ENCODE measurements at places on chromosomes 7 and 10.

- DNase-seq, result no peak
Observed at GRCh38 chr7:33712020-33712414, 193.3 kb upstream of the BMPER start.

DNA sequence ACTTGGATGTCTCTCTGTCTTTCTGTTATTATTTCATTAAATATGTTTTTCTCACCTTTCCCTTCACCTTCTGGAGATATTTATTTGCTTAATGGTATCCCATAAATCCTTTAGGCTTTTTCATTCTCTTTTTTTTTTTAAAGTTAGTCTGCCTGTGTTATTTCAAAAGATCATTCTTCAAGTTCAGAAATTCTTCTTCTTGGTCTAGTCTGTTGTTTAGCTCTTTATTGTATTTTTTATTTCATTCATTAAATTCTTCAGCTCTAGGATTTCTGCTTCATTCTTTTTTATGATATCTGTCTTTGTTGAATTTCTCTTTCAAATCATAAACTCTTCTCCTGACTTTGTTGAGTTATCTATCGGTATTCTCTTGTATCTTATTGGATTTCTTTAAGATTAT is 312.1 kb upstream of the KAT6B start:
- no peak for DNase-seq

DNA sequence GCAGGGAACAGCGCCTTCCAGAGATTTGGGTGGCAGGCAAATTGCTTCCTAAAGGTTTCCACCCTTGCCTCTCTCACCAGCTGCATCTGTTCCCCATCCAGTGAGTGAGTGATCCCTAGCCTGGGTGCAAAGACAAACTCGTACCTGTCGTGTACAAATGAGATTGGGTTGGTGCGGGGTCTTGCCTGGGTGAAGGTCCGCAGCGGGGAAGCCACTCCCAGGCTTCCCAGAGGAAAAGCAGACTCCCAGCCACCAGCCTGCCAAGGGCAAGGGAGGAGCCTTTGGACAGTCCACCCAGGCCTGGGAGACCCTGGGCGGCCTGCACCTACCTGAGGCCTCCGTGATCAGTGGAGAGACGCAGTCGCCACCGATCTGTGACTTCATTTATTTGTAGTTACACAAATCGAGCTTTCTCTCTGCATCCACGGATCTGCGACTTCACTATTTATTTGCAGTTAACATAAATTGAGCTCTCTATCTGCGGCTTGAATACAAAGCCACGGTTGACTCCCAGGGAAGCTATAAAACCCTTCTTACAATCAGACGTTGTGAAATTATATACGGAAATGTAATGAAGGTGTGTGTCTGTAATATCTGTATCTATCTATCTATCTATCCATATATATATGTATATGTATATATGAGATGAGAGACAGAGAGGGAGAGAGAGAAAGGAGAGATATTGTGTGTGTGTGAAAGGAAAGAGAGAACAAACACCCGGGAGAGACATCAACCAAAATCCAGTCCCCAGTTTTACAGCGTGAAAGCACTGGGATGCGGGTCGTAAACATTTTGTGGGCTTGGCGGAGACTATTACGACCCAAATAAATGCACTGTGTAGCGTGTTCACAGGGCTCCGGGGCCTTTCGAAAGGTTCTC is 3.0 kb upstream of the HOXA7 start:
- no peak for DNase-seq

DNA sequence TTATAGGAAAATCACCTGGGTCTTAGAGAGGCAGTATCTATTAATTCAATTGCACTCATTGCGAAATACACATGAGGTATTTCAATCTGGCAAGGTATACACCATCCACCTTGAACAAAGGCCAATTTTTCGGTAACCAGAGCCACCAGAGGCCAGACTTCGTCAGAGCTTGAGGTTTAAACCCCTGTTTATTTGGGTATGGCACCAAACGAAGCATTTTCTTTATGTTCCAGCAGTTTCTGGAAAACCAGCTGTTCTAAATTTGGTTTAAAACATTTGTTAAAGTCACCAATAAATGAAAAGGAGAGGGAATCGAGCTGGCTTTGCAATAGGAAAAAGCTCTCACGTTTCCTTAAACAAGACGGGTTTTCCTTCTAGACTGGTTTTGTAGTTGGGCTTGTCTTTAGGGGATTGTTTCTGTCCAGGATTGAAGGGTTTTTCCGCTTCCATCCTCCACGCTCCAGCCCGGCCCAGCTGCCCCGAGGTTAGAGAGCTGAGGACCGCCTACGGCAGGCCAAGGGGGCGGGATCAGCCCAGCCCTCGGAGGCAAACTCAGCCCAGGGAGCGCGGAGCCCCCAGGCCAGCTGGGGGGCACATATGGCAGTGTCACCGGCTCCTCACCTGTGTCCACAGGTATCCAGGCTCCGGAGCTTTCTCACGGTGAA is 539.4 kb upstream of the MGMT start:
- no peak for DNase-seq

- DNase-seq, result no peak
Observed at GRCh38 chr10:60310740-60311139, 78.9 kb downstream of the ANK3 start.

- DNase-seq, result peak; percentile 29
Observed at GRCh38 chr7:106126170-106126938, 14.2 kb upstream of the SYPL1 start.

GRCh38 chr10:104234934-104235333 is 2.8 kb upstream of the CFAP43 start:
- DNase-seq, result no peak

- no peak for DNase-seq
Observed at GRCh38 chr7:116259871-116260440, 49.6 kb downstream of the TES start.

DNA sequence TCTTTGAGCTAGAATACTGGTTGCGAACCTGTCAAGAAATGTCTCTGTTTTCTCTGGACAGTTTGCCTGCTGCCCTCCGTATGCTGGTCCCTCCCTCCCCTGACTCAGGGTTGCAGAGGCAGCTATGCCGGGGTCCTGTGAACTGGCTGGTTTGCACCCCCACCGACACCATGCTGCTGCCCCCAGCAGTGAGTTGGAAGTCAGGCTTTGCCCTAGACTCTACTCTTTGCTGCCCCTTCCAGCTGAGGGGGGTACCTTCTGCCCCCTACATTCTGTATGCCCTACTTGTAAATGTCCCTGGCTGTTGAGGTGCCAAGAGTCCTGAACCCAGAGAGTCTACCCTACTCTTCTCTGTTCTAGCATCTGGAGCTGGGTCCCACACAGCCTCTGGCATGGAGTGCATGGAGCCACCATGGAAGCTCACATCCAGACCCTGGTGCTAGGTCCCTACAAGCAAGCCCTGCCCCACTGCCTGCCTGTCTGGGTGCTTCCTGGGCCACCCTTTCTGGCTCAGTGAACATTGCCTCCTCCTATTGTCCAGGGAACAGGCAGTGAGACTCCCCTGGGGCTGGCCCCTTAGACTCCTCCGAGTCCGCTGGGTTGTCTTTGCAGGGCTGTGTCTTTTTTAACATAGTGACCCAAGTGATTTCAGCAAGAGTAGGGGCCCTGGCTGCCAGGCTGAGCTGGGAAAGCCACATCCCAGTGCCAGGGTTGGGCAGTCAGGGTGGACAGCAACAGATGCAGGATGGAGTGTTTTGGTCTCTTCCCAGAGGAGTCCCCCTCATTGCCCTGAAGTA is 138.9 kb downstream of the ADCY1 start:
- no peak for DNase-seq

GRCh38 chr10:62614389-62615157 is 189.9 kb upstream of the ADO start:
- no peak for DNase-seq

DNA sequence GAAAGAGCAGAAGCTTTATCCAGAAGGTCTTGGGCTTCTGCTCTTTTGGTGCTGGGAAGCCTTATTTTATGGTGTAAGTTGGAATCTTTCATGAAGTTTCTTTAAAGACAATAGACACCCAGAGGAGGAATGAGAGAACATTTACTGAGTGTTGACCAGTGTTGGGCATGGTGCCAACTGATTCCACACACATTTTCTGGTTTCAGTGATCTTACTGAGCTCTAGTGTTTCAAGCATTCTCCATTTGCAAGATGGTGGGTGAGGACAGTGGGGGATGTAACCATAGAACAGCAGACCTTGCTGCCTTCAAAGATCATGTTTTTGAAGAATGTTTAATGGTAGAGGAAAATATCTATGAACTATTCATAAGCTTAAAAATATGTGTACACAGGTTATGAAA is 114.6 kb downstream of the LRMDA start:
- DNase-seq, result no peak

DNA sequence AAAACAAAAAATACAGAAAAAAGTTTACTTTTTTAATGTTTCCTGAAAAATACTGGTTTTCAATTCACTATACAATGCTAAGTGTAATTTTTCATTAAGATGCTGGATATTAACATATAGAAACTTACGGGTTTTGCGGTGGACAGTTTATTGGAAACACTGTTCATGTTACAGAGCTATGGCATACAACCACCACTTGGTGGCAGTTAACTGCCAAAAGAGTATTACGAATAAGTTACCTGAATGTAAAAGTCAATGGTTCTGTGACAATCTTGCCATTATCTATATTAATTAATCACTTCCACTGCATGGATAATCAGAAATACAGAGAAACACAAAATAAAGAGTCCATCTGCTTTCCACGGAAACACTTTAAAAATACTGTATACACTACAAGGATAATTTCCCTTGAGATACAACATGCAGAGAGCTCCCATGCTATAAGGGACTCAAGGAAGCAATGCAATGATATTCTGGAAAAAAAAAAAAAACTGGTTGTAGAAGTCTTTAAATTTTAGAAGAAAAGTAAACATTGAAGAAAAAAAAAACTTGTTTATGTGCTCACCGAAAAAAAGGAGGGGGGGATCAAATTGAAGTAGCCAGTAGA is 97.0 kb downstream of the TPK1 start:
- peak; percentile 10 for DNase-seq

- no peak for DNase-seq
Observed at GRCh38 chr7:11988186-11988585, 156.2 kb upstream of the THSD7A start.

- no peak for DNase-seq
Observed at GRCh38 chr10:131251146-131251541, 60.4 kb downstream of the TCERG1L start.

- DNase-seq, result no peak
Observed at GRCh38 chr7:127798023-127798422, 146.0 kb downstream of the SND1 start.

GRCh38 chr10:69278446-69278963 is at the start of gene HK1:
Gene HK1, plus strand, starts transcription at chr10:69278496.
- DNase-seq, result no peak

- no peak for DNase-seq
Observed at GRCh38 chr7:108480311-108480710, 24.1 kb upstream of the NRCAM start.

DNA sequence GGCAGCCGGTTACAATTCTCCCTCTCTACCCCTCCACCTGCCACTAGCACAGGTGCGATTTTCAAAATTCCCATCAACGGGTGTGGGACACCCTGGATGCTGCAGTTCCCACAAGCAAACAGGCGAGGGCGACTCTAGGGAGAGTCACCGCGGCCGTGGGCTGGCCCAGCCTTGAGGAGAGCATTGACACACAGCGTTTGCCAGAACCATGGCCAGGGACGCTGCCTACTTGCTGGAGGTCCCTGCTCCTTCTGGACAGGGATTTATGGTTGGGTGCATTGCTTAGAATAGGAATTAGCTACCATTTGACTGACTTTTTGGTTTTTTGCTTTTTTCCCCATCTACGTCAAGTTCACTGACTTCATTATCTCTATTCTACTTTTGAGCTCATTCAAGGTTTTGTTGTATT is 19.0 kb upstream of the CLDN4 start:
- DNase-seq, result peak; percentile 17

DNA sequence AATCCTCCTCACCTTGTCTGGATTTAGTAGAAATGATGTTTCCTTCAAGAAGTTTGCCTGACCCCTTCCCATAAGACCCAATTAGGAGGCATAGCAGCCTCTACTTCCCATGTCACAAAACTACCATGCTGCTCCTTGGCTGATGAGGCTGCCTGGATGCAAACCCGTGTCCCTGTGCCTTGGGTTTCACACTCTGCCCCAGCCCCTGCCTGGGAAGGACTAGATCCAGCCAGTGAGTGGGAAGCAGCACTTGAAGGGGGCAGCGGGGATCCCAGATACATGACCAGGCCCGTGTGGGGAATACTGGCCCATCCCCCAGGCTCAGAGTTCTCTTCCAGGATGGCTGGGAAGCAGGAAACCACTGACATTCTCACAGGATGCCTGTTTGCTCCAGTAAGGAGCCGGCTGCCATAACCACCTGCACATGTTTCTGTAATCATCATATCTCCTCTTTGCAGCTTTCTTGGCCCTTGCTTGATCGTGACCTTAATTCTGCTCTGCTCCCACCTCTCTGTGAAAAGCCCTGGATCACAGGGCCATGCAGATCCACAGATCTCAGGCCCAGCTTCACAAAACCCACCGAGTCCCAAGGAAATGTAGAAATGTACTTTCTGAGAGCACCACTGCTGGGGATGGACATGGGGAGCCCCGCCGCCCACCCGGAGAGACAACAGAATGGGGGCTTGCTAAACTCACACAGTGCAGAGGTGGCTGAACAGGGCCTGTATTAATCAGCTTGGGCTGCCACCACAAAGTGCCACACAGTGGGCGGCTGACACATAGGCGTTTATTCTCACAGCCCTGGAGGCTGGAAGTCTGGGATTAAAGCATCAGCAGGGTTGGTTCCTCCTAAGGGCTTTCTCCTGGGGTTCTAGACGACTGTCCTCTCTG is 287.8 kb upstream of the IGFBP3 start:
- DNase-seq, result no peak

DNA sequence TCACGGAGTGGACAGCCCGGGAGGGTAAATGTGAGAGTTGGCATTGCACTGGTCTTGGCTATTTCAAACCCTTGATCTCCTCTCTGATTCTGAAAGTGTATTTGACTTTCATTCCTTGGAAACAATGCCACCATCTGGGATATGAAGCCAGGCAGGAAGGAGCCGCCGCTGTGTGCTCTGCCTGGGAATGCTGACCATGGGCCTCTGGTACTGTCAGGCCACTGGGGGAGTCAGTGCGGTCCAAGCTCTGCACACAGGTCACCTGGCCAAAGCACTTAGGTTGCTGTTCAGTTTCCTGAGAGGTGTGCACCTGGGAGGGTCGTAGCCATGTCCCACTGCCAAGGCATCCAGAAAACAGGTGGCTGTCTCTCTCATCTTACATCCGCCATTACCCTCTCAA is 68.5 kb upstream of the SHH start:
- DNase-seq, result no peak

DNA sequence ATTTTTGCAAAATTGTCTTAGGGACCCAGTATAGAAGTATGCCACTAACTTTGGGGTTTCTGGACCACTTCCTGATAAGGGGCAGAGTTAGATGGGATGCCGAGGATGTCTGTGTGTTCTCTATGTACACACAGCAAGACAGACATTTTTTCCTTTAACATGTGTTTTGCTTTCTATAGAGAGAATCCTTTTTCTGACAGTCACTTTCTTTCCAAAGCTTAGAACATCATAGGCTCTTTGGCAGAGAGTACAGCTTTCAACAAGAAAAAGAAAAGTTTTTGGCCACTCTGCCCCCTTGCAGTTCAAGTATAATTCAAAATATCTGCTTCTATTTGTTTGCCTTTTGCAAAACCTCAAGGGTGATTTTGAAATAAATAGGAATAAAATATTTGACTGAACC is 44.1 kb downstream of the PAPSS2 start:
- DNase-seq, result no peak

- DNase-seq, result peak; percentile 65
Observed at GRCh38 chr10:6239213-6239991, 36.7 kb downstream of the PFKFB3 start.

All from stimulated activated CD8-positive, alpha-beta memory T cell treated with anti-CD3 and anti-CD28 coated beads, Interleukin-7, amount 100 ng/mL, for 4 hours (primary cell).